ENCODE measurements at places on chromosomes 11 and 22.

GRCh38 chr11:123815122-123815521 lies 9.0 kb upstream of the OR6M1 start:
- DNase-seq: no peak

GRCh38 chr11:85685125-85685819 lies 723 bp downstream of the CCDC89 start:
- no peak for DNase-seq

DNA sequence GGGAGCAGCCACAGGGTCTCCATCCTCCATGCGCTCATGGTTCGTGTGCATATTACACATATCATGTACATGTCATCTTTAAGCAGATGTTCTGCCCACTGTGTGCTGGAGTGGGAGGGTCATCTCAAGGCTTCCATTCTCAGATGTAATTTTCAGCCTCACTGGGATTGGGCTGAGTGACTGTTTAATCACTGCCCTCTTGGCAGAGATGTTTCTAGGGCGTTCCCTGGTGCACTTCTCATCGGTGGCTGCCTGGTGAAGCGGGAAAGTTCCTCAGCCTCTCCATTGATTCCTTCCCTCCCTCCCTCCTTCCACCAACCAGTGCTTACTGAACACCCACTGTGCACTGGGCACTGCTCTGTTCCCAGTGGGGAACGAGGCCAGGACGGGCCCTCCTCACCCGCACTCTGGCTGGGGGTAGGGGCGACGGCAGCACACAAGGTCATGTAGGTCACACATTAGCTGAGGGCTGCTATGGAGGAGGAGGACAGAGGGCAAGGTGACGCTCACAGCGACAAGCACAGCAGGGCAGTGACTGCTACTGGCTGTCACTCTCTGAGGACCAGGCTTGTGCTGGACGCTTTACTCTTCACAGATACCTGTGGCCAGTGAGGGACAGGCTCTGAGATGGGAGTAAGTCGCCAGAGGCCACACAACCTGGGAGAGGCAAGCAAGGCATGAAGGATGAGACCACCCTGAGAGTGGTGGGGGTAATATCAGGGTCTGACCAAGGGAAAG lies 22.9 kb downstream of the GNAZ start:
- no peak for DNase-seq

- no peak for DNase-seq
Measured at GRCh38 chr11:93289782-93290463, 40.6 kb upstream of the DEUP1 start.

- DNase-seq: no peak
Measured at GRCh38 chr22:29811377-29811776, 26.7 kb downstream of the ASCC2 start.

DNA sequence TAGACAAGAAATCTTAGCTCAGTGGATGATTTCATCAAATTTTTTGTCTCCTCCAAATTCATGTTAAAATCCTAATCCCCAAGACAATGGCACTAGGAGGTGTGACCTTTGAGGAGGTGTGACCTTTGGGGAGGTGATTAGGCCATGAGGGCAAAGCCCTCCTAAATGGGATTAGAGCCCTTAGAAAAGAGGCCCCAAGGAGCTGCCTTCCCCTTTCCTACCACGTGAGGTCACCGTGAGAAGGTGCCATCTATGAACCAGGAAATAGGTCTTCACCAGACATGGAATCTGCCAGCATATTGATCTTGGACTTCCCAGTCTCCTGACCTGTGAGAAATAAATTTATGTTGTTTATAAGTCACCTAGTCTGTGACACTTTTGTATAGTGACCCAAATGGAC lies 138.7 kb downstream of the TRIM29 start:
- no peak for DNase-seq

GRCh38 chr22:36886016-36886415 lies 25.2 kb downstream of the NCF4 start:
- DNase-seq: no peak

- DNase-seq: no peak
Measured at GRCh38 chr22:22944268-22944985, 56.8 kb downstream of the IGLL5 start.

GRCh38 chr11:96257972-96258934 lies 84.7 kb downstream of the MAML2 start:
- peak; percentile 61 for DNase-seq

DNA sequence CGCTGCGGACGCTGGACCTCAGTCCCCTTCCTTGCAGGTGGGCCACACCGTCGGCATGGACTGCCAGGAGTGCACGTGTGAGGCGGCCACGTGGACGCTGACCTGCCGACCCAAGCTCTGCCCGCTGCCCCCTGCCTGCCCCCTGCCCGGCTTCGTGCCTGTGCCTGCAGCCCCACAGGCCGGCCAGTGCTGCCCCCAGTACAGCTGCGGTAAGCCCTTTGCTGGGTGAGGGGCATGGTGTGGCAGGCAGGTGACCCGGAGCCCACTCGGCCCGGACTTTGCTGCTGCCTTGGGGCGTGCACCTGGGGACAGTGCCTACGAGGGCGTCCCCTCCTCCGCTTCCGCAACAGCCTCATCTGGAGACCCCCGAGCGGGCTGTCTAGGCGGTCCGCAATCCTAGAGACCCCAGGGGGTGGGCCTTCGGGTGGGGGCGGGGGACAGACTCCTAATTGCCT lies 25.4 kb upstream of the MUC5B start:
- no peak for DNase-seq

DNA sequence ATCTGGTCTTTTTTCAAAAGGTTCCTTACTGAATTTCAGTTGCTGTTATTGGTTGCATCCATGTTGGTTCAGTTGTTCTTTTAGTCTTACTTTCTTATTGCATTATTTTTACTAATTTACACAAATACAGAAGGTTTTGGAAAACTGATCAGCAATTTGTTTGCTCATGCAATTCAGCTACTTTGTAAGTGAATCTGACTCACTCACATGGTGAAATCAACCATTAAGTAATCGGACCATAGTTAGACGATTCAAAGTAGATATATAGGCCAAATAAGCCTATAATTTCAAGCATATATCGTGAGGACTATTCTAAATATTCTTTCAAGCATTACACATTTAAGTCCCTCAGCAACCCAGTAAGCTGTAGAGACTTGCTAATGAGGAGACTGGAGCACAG lies 41.7 kb downstream of the CCDC83 start:
- DNase-seq: no peak

DNA sequence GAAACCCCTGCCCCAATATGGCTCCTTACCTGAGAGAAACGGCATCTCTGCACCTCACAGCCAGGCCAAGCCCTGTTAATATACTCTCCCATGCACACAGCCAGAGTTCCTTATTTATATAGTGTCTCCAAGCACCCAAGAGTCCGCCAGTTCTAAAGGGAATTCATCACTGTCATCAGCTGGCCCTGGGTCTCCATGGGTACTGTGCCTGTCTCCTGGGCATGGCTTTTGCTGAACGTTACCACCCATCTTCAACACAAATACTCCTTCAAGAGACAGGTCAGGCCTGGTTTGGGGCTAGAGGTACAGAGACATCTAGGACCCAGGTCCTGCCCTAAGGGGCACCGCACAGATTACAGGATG lies 1.6 kb upstream of the ATG16L2 start:
- no peak for DNase-seq

DNA sequence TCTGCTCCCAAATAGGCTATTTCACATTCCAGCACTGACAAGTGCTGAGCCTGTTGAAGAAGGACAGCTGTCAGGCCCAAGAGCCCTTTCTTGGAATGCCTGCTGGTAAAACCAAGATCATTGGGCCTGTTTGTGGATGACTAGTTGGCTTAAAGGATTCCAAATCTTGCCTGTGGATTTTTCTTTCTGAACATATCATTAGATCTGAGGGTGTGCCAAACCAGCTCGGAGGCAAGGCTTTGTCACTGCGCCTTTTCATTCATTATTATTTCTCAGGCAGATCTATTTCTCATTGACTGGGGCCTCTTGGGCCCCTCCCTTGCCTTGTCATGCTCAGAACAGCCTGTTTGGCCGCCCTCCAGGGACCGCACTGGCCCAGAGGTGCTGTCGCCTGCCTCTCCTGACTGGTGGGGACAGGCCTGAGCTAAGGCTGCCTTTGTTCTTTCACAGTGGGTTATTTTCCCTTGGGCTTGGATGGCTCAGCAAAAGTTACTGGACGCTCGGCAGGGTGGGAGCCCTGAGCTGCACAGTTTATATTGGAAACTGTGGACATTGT lies 222.7 kb upstream of the SESN3 start:
- no peak for DNase-seq

GRCh38 chr11:33633251-33634003 lies 67.2 kb downstream of the C11orf91 start:
- DNase-seq: no peak

GRCh38 chr22:19968450-19968891 lies 26.9 kb upstream of the TXNRD2 start:
- DNase-seq: no peak

DNA sequence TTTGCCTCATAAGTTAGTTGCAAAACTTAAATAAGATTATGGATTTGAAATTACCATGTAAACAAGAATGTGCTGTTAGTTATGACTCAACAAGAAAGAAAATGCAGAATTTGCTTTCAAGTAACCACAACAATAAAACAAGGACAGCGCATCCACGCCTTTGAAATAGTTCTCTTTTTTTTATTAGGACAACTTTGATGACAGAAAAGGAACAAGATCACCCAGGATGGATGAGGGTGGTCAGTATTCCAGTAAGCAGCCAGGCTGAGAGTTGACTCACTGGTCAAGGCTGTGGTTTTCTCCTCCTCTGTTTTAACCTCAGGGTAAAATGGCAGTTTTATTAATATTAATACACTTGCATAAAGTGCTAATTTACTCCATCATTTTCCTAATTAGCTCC lies 544.4 kb downstream of the OPCML start:
- DNase-seq: no peak

- no peak for DNase-seq
Measured at GRCh38 chr11:1673446-1674172, 23.4 kb upstream of the KRTAP5-6 start.

DNA sequence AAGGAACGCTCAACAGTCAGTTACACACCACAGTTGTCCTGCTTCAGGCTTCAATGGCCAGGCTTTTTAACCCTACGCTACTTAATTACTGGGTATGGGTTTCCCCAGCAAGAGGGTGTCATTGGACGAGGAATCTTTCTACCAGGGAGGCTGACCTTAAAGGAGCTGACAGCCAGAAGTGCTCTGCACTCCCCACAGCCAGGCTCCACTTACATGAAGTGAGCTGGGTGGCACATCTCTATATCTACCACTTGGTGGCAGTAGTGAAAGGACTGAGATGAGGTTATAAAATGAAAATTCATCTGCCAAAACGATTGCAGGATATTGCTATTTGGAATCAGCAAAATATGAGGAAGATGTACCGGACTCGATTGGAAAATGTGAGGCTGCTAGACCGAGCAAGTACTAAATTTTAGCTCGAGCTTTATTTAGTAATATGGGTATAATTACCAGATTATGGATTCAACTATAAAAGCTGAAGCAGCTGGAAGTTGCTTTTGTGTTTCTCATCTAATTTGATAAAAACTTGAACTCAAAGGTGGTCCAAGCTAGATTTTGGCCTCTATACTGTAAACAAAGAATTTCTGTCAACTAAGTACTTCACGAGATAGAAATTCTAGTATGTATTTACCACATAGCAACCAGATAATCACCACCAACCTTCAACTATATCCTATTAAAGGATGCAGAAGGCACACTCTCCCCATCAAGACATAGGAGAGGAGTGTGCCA lies 53.9 kb upstream of the CEP126 start:
- peak; percentile 39 for DNase-seq

DNA sequence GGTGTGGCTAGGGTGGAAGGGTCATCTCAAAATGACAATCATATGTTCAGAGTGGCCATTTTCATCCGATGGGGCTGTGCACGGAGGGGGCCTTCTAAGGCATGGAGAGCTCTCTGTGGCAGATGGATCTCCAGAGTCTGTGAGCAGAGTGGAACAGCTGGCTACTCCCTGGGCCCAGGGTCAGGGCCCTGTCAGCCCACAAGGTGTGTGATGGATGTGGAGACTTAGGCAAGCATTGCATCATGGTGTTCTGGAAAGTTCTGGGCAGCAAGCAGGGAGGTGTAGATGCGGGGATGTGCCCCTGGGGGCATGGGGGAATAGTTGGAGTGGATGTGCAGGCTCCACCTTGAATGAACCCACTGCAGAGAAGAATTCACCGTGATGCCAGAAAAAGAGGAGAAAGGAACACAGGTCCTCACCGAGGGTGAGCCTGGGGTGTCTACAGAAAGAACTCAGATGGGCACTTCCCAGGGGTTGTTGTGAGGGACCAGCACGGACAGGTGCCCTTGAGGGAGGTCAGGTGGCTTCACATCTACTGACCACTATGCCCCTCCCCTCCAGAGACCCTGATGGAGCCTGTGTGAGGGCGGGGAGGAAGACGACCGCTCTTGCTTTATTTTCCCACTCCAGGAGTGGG lies 51.1 kb downstream of the CHRDL2 start:
- DNase-seq: no peak

- no peak for DNase-seq
Measured at GRCh38 chr11:119578521-119579191, 150.3 kb downstream of the NECTIN1 start.

DNA sequence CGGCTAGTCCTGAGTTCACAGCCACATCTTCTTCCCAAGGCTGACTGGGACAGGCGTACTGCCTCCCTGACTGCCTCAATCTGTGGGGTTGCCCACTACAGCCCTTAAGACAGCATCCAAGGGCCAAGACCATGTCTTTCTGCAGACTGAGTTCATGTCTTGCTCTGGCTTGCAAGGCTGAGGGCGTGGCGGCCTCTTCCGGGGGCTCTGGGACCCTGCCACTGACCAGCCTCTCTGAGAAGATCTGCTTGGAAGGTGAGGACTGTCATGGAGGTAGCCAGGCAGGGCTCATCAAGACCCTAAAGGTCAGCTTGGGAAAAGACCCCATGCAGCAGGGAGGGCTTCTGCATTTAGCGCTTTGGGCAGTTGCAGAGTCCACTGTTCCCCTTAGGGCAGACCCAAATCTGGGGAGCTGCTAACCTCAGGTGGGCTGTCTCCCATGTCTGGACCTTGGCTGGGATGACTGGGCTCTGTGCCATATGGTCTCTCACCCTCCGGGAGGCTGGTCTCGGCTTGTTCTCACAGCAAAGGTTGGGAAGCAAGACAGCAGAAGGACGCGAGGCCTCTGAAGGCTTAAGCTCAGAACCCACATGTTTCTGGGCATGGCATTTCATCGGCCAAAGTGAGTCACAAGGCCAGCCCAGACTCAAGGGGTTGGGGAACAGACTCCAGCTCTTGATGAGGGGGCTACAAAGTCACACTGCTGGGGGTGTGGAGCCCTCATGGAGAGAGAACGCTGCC lies 109.1 kb upstream of the LMO1 start:
- no peak for DNase-seq

- peak; percentile 82 for DNase-seq
Measured at GRCh38 chr22:39097098-39098020, at the start of gene APOBEC3H. TSS of gene APOBEC3H (plus strand) at chr22:39097244. CDS start at chr22:39100279, 3,035 bp downstream.

- DNase-seq: no peak
Measured at GRCh38 chr11:69293087-69293486, 868 bp upstream of the MYEOV start.

GRCh38 chr22:29209624-29209929 lies 3.9 kb downstream of the EMID1 start:
- DNase-seq: no peak

- DNase-seq: no peak
Measured at GRCh38 chr22:42939941-42940653, 74.9 kb downstream of the PACSIN2 start.

DNA sequence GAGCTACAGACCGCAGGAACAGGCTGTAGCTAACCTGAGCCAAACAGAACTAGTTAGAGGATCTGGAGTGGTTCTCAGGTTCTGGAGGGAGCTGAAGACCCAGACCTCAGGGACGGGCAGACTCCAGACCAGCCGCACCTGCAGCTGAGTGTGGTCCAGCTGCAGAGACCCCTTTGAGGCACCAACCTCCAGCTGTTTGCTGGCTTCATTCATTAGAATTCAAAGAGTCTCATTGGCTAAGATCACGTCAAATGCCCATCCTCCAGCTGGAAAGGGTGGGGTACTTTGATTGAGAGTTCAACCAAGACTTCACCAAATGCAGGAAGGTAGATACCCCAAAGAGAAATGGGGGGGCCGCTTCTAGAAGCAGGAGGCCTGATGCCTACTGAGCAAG lies 13.4 kb upstream of the IL2RB start:
- no peak for DNase-seq
